Stimulated activated CD8-positive, alpha-beta memory T cell treated with anti-CD3 and anti-CD28 coated beads, Interleukin-12 subunit alpha, Interleukin-12 subunit beta, amount 100 ng/mL, for 4 hours (primary cell): ENCODE measurements at places on chromosomes 2 and 18.

DNA sequence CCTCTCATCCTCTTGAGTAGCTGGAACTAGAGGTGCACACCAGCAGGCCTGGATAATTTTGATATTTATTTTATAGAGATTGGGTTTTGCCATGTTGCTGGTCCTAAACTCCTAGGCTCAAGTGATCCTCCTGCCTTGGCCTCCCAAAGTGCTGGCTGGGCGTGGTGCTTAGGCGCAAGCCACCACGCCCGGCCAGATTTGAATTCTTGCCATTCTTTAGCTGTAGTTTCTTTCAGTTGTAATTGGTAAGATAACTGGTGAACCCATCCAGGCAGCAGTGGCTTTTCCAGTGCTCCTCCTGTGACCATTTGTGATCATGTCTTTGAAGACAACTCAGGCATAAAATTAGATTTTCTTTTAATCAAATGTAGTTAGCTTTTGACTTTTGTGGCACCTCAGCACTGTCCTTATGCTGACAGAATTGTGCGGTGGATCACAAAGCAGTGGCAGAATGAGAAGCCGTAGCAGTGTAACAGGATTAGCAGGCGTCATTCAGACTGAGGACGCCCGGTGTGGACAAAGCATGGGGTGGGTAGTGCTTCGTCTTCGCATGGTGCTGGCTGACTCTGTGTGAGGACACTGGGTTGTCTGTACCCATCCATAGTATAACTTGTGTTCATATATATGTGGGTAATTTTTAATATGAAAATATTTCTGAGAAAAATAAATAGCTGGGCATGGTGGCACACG lies 30.0 kb upstream of the TOGARAM2 start:
- no peak for DNase-seq

DNA sequence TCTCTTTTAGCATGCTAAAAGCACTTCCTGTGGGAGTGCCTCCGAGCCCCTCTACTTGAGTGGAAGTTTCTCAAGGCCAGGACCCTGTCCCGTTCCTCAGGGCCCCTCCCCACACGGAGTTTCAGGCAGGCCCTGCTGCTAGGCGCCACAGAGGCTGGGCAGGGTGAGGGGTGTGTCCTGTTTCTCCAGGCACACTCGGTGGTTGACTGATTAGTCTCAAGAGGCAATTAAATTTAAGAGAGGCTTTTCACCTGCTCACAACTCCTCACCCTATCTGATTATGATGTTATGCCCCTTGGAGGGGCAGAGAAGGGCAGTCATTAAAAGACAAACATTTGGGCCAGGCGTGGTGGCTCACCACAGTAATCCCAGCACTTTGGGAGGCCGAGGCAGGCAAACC lies 160.8 kb upstream of the HAAO start:
- DNase-seq, result no peak

- DNase-seq, result no peak
Observed at GRCh38 chr2:216351172-216351925, 20.9 kb downstream of the MARCHF4 start.

- no peak for DNase-seq
Observed at GRCh38 chr18:3246635-3247239, 864 bp upstream of the MYL12A start.

GRCh38 chr2:235911633-235912233 lies 256.5 kb downstream of the GBX2 start:
- DNase-seq, result no peak

- DNase-seq, result no peak
Observed at GRCh38 chr18:63677500-63678225, 16.0 kb upstream of the SERPINB3 start.

GRCh38 chr2:223819891-223820290 lies 17.5 kb downstream of the AP1S3 start:
- DNase-seq, result no peak
